ENCODE measurements at places on chromosomes 7 and 10. TPM values are rescaled to one million over a fixed set of nuclear protein-coding genes. Genes with fewer than 3 reads are reported as not detected.

- DNase-seq, result no peak
Observed at GRCh38 chr7:127786184-127786583, 134.2 kb downstream of the SND1 start.

DNA sequence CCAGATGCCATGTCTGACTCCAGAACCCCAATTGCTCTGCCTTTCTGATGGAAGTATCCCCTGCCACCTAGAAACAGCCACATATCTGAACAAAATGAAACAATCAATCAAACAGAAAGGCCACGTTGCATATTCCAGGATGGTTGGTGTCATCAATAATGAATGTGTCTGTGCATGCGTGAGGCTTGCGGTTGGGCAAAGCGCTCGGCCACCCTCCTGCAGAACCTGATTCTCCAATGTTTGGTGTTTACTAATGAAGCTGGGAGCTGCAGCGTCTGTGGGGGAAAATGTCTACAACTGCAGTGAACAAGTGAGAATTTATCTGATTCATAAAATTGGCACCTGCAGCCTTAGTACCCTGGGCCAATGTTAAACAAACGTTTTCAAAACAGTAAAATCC is 121.2 kb upstream of the ADARB2 start:
- DNase-seq, result no peak

DNA sequence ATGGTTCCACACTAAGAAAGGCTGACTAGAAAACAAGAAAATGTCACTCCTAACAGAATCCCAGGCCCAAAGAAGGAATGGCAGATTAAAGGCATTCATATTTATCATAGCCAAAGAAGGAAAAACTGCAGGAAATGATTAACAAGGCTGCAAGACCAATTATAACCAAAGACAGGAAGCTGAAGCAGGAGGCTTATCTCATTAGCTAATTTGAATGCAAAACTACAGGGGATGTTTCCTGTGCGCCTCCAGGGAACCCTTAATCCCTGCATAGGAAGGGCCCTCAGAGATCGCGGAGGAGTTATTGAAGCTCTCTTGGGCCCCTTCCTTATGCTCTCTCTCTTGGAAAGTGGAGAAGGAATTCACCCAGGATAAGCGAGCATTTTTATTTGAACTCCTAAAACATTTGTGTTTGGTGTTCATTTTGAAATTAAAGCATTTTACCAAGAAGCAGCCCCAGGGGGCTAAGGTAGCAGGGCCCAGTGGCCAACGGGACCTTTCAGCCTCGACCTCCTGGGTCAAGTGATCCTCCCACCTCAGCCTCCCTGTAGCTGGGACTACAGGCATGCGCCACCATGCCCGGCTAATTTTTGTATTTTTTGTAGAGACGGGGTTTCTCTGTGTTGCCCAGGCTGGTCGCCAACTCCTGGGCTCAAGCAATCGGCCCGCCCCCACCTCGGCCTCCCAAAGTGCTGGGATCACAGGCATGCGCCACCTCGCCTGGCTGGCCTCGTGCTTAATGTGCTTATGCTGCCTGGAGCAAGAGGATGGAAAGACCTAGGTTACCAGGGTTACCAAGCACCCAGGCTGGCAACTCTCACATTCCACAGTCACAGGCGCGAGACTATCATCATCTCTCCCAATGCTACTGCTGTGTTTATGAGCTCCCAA is 24.1 kb upstream of the PROSER2 start:
- DNase-seq, result peak; percentile 29

DNA sequence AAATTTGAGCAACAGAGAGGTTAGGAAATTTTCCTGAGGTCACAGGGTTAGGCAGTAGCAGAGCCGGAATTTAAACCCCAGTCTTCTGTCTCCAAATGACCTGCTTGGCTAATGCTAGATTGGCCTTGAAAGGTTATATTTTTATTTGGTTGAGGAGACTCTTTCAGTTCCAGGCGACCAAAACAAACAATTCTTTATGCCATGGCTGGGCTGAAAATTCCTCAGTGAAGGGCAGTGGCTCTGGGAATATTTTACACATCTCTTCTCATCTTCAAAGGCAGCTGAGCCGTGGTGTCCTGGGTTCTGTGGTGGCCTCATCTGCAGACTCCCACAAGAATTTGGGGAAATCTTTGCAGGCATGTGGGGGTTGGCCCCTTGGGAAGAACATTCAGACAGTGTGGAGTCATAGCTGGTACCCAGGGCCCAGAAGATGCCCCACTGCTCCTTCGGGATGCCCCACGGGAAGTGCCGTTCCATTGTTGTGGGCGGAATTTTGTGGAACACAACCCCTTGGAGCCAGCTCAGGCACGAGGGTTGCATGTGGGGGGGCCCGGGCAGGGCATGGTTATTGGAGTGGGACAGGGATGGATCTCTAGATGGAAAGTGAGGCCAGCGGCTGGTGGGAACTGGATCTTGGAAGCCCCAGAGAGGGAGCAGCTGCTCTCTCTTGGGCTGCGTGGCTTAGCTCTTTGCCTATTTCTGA is 33.2 kb downstream of the RPS24 start:
- DNase-seq, result no peak

- no peak for DNase-seq
Observed at GRCh38 chr7:1847260-1848001, 177.4 kb downstream of the ELFN1 start.

DNA sequence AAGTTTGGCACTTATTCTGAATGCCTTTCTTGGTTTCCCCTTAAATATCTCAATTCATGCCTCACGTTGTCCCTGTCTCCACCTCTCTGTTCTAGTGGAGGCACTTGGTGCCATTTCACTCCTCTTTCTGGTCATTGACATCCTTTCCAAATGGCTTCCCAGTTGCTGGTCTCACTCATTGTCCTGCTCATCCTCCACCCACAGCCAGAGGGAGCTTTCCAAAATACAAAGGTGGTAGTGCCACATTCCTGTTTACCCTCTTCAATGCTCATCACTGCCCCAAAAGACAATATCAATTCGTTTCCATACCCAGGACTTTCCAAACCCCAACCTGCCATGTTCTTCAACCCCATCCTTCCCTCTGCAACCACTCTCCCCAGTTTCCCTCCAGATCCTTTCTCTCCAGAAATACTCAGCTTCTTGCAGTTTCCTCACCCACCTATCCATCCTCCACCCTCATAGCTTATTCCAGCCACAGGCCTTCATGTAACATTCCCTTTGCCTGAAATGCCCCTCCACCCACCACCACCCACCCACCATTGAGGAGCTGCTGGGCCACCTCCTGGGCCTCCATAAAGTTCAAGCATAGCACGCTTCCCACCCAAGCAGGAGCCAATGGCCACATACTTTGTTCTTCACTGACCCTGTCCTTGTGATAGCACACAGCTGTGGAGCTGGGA is 63.1 kb upstream of the ADRB1 start:
- no peak for DNase-seq

- DNase-seq, result no peak
Observed at GRCh38 chr7:28703037-28703765, 254.9 kb downstream of the TRIL start.

DNA sequence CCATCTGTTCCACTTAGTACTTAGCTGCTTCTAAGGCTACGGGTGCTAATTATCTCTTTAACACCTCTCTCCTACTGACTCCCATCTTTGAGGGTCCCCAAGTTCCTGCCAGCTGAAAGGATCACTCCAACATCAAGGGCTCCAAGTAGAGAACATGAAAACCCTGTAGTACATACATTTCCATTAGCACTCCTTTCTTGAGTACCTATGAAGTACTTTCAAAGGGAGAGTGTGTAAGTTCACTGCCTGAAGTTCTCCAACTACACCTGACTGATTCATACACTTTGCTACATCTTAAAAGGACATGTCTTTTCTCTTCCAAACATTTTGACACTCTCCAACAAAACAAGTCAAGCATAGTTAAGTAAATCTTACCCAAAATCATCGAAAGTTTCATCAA is 113.8 kb downstream of the COL28A1 start:
- no peak for DNase-seq

GRCh38 chr10:24603333-24603732 is 120.4 kb downstream of the ARHGAP21 start:
- no peak for DNase-seq

DNA sequence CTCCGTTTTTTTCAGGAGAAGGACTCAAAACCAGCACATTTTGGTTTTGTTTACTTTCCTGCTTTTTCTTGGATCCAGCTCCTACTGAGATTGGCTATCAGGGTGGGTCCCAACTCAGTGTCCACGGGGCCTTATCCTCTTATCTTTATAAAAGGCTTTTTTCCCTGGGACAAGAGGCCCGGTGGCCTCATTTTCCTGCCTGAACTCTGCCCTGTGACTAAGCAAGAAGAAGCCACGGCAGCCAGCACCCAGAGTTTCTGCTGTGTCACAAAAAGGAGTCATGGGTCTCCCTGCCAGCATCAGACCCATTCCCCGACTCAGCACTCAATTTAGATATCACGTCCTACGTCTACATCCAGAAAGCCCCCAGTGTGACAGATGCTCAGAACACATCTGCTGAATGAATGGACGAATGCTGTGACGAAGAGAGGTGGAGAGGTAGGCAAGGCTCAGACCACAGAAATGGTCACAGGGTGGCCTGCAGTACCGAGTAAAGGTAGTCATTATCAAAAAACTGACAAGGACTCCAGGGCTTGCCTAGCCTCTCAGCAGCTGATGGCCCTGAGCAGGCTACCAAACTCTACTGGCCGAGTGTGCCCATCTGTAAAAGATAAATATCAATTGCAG is 16.7 kb downstream of the DLG5 start:
- no peak for DNase-seq

- DNase-seq, result peak; percentile 36
Observed at GRCh38 chr7:134690614-134691504, 44.2 kb downstream of the BPGM start.

DNA sequence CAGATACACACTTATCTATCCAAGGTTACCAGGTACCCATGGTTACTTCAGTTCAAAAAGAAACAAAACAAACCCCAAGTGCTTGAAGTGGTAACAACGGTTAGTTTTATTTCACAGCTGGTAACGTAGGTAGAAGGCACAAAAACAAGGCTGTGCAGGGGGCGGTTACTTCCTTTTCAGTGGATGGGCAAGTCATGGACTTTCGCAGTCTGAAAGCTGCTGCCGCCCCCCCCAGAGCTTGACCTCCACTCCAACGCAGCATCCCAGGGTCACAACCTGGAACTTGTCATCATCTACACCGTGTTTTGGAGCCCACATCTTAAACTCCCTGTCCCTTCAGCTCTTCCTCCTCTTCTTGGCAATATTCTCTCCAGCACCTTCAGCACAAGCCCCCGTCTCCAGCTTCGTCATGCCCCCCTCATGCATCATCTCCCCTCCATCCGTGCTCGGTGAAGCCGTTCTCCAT is 181.2 kb upstream of the ITGB1 start:
- DNase-seq, result no peak

The BLOC1S2 gene
- polyA plus RNA-seq, result 83.8 TPM

The TMEM225B gene
- 1.4 TPM for polyA plus RNA-seq

The SKIDA1 gene
- polyA plus RNA-seq, result 4.9 TPM

The SYT15B gene
- polyA plus RNA-seq, result 7.3 TPM

The CFAP69 gene
- polyA plus RNA-seq, result 10.0 TPM
